ENCODE measurements at places on chromosomes 1 and 21.

- no peak for DNase-seq
Measured at GRCh38 chr1:14377386-14377785, 221.1 kb upstream of the KAZN start.

DNA sequence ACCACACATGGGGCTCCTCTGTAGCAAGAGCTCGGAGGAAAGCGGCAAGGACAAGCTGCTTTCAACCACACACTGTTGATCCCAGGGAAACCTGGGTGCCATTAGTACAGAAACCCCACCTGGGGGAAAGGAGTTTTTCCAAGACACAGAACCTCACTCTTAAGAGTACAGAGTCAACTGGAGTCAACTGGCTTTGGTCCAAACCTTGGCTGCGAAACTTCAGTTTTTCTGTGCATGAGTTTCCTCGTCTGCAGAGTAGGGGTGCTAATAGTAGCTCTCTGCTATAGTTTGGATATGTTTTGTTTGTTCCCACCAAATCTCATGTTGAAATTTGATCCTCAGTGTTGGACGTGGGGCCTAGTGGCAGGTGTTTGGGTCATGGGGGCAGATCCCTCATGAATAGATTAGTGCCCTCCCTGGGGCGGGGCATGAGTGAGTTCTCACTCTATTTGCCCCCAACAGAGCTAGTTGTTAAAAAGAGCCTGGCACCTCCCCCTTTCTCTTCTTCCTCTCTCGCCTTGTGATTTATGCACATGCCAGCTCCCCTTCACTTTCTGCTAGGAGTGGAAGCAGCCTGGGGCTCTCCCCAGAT is 161.1 kb downstream of the PIGK start:
- no peak for DNase-seq

DNA sequence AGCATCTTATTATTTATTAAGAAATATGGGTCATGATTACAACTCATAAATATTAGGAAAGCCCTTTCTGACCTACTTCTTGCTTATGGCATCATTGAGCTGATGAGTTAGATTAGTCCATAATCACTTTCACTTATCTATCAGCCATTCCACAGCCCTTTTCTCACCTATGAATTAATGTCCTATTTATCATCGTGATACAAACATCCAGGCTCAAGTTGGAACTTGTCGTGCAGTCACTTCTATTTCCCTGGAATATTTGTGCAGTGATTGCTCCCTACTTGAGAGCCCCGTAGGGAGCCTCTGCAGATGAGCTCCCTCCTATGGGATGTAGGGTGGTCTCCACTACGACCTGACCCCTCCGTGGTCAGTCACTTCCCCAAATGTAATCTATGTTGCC is 8.1 kb upstream of the F3 start:
- no peak for DNase-seq

- no peak for DNase-seq
Measured at GRCh38 chr1:49416758-49417157, 607.0 kb downstream of the AGBL4 start.

GRCh38 chr1:167463875-167464575 is 54.3 kb downstream of the CD247 start:
- DNase-seq, result no peak

DNA sequence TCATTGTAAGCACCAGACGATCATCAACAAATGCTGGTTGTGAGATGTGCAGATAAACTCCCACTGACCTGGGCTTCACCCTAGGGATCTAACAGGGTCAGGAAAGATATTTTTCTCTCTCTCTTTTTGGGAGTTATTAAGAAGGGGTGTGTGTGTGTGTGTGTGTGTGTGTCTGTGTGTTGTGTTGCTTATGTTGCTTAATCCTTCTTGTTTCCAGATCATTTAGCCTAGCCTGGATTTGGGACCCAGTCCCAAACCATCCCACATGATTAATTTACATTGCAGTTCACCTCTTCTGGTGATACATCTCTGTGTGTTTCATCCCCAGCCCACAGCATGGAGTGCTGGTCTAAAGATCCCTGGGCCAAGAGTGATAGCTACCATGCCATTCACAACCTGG is 122.8 kb upstream of the IPO9 start:
- no peak for DNase-seq

Measured in DMS 273 treated with DMSO at 0.1 percent for 48 hours (cell line).